ENCODE measurements at places on chromosomes 3 and 15.

DNA sequence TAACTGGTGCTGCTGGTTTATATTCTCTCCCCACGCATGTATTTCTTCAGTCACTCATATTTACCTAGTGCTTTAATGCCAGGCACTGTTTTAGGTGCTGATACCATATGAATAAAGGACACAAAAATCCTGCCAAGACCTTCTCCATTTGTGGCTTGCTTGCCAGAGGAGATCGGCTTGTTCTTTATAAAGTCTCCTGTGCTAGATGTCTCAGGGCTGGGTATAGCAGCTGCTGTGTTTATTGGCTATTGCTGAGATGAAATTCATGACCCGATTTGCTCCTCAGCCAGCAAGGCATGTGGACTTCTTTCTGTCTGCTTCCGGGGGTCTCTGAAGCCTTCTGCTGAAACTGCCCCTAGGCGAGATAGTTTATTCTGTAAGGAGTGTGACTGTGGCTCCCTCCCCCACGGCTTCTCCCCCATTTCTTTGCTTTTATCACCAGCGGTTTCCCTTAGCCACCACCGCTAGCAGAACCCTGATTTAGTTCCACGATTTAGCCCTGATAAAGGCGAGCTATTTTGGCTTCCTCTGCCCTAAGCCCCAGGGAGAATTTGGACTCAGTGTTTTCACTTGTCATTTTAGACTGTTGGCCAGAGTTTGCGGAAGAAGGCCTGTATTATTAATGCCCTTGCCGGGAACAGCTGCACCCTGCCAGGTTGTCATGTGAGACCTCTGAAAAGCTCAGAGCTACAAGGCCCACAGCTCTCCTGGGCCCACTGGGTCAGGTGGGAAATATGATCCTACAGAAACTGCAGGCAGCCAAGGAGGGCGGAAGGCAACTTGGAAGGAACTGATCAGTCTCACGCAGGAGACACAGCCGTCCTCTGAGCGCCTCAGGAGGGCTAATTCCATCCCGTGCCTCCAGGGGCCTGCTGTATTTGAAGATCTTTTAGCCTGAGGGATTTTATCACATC, 46.8 kb downstream of the ST6GAL1 start:
- peak; percentile 49 for DNase-seq

DNA sequence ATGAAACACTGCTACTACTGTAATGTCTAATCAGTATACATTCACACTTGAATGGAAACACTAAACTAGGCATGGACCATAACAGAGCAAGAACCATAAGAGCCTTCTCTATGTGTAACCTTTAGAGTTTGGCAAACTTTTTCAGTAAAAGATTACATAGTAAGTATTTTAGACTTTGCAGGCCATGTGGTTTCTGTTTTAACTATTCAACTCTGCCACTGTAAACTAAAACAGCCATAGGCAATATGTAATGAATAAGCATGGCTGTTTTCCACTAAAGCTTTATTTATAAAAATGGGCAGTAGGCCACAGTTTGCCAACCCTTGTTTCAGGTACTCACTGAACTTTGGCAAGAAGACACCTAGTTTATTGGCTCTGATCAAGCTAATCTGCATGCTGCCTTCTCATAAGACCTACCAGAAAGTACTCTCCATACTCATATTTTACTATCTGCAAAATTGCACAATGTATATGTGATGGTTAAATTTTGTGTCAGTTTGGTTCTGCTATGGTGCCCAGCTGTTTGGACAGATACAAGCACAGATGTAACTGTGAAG, 46.0 kb downstream of the UACA start:
- no peak for DNase-seq

GRCh38 chr3:106811376-106811775, 565.9 kb upstream of the CCDC54 start:
- no peak for DNase-seq

- DNase-seq = peak; percentile 78
Measured at GRCh38 chr15:101441696-101442095, 47.8 kb downstream of the PCSK6 start.

DNA sequence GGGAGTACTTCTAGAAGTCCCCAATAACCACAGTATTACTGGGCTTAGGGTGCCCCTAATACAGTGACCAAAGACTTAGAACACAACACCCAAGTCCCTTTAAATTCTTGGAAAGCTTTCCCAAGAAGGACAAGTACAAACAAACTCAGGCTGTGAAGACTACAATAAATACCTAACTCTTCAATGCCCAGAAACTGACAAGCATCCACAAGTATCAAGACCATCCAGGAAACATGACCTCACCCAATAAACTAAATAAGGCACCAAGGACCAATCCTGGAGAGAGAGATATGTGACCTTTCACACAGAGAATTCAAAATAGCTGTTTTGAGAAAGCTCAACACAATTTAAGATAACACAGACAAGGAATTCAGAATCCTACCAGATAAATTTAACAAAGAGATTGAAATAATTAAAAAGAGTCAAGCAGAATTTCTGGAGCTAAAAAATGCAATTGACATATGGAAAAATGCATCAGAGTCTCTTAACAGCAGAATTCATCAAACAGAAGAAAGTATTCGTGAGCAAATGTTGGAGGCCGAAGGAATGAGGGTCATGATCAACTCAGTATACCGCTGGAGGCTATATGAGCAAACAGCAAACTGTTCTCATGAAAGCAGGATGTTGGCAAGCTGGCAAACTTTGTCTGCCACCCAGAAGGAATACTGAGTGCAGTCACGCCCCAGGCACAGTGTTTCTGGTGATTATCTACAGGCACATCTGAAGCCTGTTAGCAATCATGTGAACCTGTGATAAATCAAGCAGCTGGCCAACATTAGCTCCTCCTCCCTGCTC, 87.0 kb upstream of the NECTIN3 start:
- no peak for DNase-seq

GRCh38 chr3:52249683-52250082, 4.1 kb downstream of the PPM1M start:
- DNase-seq = no peak

GRCh38 chr3:169116056-169116693, 547.3 kb downstream of the MECOM start:
- no peak for DNase-seq

DNA sequence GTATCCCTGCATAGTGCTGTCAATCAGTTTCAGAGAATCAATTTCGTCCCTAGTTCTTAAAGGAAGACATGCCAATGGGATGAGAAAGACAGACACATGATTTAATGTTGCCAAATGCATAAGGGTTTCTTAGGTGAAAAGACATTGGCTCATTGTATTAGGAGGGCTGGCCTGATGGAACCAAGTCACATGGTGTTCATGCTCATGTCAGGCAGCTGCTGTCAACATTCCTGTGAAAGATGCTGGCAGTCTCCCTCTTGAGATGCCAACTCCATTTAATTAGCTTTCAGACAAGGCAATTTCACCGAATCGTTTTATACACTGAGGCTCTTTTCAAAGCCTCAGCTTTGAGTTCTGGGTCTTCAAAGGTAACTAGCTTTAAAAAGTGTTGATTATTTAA, 16.1 kb upstream of the IL1RAP start:
- no peak for DNase-seq

DNA sequence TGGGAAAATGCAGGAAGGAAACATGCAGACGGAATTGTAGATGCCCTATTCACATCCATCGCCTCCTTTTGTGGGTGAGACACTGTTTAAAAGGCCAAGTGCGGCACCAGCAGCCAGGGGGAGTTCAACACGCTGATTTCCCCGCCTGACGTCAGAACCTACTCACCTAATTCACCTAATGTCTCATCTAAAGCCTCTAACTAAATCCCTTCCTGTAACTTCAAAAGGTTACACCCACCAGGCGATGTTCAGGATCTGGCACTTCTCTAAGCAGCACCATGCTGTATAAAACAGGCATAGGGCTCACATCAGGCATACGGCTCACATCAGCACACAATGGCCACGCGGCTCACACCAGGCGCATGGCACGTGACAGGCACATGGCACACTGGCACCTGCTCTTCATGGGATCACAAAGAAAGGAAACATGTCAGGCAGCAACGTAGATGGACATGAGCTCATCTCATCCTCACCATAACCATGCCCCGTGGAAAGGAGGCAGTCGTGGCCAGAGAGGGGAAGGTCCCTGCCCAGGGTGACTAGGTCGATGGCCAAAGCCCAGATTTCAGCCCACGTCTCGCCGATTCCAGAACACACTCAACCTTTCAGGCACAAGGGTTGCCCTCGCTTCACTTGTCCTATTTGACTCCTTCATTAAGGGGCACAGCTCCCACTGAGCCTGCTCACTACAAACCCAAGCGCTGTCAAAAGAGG, 21.7 kb downstream of the XXYLT1 start:
- DNase-seq = no peak

- no peak for DNase-seq
Measured at GRCh38 chr3:105729667-105730066, 139.1 kb downstream of the CBLB start.

DNA sequence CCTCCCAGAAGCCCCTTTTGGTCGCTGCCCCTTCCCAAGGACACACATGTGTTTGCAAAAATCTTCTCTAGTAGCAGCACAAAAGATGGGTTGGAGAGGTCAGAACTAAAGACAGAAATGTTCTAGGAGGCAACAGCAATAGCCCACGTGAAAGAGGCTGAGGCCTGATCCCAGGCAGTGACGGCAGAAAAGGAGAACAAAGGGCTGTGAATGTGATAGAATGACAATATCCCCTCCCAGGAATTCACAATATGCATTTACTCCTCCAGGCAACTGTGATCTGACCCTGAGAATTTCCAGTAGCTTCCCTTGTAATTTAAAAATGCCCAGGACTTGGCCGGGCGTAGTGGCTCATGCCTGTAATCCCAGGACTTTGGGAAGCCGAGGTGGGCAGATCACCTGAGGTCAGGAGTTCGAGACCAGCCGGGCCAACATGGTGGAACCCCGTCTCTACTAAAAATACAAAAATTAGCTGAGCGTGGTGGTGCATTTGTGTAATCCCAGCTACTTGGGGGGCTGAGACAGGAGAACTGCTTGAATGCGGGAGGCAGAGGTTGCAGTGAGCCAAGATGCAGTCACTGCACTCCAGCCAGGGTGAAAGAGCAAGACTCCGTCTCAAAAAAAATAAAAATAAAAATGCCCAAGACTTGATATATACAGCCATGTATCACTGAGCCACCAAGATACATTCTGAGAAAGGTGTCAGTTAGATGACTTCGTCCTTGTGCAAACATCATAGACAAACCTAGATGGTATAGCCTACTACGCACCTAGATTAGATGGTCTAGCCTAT, 43.6 kb upstream of the PIAS1 start:
- DNase-seq = no peak

DNA sequence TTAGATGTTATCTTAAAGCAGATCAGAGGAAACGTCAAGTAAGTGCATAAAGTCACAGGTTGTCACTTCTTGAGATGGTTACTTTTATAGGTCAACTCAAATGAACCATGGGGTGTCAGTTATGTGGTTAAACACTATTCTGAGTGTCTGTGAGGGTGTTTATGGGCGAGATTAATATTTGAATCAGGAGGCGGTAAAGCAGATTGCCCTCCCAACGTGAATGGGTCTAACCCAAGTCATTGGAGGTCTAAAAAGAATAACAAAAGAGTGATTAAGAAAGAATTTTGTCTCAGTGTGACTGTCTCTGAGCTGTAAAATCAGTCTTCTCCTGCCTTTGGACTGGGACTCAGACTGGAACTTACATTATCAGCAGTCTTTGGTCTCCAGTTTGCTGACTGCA, 977.5 kb downstream of the NAALADL2 start:
- no peak for DNase-seq

GRCh38 chr15:74964794-74965193, 8.2 kb upstream of the RPP25 start:
- no peak for DNase-seq

DNA sequence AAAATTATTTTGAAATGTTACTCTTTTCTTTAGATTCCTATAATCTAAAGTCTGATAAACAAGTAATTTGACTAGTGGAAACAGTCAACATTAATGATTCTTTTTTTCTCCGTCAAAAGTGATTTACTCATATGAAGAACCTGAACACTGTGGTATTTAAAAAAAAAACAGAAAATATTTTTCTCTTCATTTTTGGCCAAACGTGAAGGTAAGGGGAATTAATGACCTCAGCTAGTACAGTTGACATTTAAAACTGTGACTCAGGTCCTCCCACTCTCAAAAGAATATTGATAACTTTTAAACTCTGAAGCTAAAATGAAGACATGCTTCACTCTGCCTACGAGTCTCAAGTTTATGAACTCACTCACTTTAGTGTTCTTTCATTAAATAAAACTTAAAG, 34.5 kb downstream of the TIGIT start:
- no peak for DNase-seq

DNA sequence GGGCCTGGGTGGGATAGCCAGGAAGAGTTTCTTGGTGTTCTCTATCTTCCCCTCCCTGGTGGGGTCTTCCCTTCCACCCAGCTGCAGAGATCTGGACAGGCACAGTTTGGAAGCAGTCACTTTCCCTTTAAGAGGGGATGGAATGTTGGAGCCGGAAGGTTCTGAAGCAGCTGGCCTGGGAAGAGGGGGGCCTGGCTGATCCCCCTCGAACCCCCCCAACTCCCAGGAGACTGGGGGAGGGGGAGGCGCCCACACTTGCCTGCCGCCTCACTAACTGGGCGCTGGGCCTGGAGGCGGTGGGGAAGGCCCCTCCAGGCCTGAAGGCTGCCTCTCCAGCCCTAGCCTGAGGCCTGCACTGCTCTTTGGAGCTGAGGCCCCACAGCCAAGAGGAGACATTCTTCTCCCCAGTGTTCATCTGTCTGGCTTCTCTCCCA, 1.4 kb downstream of the DVL3 start:
- DNase-seq = no peak

DNA sequence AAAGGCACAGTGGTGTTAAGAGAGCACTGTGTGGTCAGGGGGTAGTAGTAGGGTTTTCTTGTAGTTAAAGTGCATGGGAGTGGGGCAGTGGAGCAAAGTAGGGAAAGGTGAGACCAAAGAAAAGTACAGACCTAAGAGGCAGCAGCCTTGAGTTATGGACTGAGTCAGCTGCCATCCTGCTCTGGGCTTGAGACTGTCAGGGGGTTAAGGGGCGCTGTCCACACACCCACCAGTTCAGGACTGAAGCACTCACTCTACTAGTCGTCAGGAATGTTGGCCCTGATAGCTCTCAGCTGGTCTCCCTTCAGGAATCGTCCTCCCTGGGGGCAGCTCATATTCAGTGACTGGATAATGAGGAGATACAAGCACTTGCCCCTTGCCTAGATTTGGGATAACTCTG, 7.9 kb downstream of the CCR4 start:
- DNase-seq = no peak

All from common myeloid progenitor, CD34-positive (primary cell).